ENCODE measurements at places on chromosomes 12 and 14. TPM values are rescaled to one million over a fixed set of nuclear protein-coding genes. Genes with fewer than 3 reads are reported as not detected.

DNA sequence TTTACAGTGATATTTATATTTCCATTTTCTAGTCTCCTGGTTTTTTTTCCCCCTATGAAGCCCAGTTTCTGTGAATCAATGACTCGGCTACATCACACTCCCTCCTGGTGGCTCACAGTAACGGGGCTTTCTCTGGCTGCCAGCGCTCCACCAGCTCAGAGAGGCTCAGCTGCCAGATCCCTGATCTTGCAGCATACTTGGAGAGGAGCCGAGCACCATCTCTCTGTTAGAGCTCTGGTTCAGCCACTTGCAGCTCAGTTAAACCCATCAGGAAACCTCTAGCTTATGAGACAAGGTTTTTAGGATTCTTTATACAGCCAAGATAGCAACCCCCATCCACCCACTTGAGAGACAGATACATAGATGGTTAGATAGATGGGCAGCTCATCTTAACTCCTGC, 74.6 kb downstream of the CIT start:
- DNase-seq: no peak

DNA sequence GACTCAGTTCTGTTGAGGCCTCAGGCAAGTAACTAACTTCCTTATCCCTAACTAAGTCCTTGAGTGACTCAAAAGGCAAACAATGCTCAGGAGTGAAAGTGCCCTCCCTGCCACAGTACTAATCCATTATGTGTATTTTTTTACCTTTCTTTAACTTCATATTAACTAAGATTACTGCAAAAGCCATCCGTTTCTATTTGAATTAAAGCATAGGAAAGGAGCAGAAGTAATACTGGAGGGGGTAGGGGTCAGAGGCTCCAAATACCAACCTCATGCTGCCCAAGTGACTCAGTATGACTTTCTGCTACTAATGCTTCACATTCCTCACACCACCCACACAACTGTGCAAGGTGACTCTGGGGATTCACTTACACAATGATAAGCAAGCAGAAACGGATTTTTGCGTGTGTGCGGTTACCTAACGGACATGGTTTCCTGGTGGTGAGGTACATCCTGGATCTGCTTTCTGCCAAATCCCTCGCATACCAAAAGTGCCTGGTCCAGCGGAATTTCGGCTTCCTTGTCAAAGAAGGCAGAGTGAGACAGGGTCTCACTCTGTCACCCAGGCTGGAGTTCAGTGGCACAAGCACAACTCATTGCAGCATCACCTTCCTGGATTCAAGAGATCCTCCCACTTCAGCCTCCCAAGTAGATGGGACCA, 25.1 kb downstream of the MOK start:
- DNase-seq: peak; percentile 98

The CSAD gene
- 7.8 TPM for polyA plus RNA-seq

The NKX2-8 gene
- 0.05 TPM for polyA plus RNA-seq

The DNAJC22 gene
- polyA plus RNA-seq: 0.03 TPM

GRCh38 chr12:67430708-67431335, 161.7 kb downstream of the CAND1 start:
- no peak for DNase-seq

DNA sequence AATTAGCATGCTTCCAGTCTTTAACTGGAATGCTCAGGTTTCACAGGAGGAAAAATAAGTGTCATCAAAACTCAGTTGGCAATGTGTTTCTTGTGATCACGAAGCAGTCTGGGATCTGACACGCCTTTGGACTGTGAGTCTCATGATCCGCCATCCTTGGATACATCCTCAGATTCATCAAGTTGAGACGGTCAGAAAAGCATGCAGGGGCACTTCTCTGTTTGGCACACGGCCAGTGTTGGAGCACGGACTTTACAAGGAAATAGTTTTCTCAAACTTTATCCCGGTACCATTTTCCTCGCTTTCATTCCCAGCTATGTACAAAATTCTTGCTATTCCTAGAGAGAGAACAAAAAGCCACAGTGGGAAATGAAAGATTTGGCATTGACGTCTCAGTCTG, 88.4 kb upstream of the PARP11 start:
- DNase-seq: no peak

DNA sequence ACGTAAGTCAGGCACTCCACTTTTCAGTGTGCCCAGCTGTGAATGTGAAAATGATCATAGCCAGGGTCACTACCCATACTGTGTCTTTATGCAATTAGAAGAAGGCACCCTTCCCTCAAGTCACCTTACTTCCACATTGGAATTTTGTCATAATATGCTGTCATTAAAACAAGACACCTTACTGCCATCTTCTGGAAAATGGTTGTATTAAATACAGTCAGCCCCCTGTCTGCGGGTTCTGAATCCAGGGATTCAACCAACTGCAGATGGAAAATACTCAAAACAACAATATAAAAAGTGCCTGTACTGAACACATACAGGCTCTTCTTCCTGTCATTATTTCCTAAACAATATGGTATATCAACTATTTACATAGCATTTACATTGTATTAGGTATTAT, 70.2 kb upstream of the TBX5 start:
- DNase-seq: peak; percentile 1

DNA sequence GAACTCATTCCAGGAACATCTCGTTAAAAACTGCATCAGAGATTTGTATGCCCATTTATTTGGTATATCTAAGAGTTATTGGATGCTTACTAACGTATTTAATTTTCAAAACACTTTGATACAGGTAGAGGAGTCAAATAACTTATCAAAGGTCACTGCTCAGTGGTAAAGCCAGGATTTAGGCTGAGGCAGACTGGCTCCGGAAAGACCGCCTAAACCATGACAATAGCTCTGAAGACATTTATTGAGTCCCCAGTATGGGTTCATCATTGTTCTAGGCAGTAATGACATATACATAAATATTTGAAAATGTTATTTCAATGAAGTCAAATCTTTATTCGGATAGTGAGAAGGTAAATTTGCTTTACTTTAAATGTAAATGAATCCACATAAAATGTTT, 30.3 kb downstream of the WBP11 start:
- DNase-seq: no peak

The ABCD2 gene
- polyA plus RNA-seq: 0.05 TPM

DNA sequence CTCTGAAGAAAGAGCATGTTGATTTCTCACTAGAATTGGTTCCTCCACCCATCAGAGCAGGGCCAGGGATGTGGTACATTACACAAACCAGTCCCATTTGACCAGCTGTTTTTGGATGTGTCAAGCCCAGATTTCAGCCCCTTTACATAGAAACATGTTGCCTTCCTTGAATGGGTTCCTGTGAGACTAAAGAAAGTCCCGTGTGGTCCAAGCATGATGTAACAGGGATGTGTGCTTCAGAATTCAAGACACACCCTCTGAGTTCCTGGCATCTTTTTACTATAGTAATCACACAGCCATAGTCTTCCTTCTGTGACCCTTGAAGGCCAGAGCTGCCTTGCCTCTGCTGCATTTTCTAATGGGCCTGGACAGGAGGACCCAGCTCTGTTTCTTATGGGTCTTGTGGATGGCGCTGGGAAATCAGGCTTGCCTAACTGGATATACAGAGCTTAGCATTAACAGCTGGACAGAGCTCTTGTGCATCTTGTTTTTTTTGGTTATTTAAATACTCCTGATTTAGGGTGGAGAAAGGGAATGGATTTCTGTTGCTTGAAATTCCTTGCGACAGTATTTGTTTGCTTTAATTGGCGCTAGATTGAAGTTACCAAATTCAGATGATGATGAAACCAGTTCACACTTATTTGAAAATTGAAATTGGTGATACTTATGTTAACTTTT, 341.0 kb downstream of the ZFP36L1 start:
- DNase-seq: no peak

DNA sequence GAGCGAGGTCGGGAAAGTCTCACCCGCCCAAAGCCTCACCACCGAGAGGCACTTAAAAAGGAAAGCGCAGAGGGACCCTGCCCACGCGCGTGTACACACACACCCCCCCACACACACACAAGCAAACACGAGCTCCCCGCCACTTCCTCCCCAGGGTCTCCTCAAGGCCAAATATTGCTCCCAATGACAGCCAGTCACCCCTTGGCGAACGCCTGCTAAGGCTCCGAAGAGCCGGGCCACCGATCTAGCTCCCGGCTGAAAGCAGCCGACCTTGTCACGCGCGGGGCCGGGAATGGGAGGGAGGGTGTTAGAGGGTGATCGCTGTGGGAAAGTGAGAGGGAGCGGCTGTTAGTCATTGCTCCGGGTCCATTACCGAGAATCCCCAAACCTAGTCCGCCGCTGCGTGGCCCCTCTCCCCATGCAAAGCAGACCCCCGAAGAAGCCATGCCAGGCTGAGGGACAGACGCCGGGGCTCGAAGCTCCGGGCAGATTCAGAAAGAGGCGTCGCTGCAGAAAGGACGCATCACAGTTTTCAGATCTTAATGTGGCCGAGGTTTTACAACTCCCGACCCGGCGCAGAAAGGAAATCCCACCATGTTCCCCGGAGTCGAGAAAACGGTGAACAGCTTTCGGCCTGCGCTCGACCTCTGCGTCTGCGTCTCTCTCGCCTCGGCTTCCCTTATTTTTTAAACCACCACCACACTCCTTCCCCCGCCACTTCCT, 2.6 kb downstream of the BMP4 start:
- DNase-seq: peak; percentile 52

- no peak for DNase-seq
Observed at GRCh38 chr14:37417833-37418232, 177.2 kb downstream of the FOXA1 start.

- DNase-seq: peak; percentile 14
Observed at GRCh38 chr12:62562846-62563245, 96.2 kb downstream of the MON2 start.

- no peak for DNase-seq
Observed at GRCh38 chr12:121717041-121717699, 4.6 kb downstream of the TMEM120B start.

GRCh38 chr12:26680727-26681455, 152.1 kb downstream of the ITPR2 start:
- DNase-seq: peak; percentile 9

The SSPN gene
- 2.4 TPM for polyA plus RNA-seq

The KCNK13 gene
- not detected for polyA plus RNA-seq

The KNTC1 gene
- 18.4 TPM for polyA plus RNA-seq

- peak; percentile 21 for DNase-seq
Observed at GRCh38 chr14:68734231-68734732, 58.6 kb downstream of the ZFP36L1 start.

The YARS2 gene
- polyA plus RNA-seq: 25.6 TPM

GRCh38 chr12:82817368-82817767, 130.7 kb downstream of the TMTC2 start:
- DNase-seq: peak; percentile 43

The GALNT9 gene
- polyA plus RNA-seq: not detected

The CLEC1B gene
- not detected for polyA plus RNA-seq

The IFNG-AS1 gene
- not detected for polyA plus RNA-seq

GRCh38 chr14:75196468-75196867, 20.1 kb upstream of the TMED10 start:
- no peak for DNase-seq

Measured in mammary epithelial cell (primary cell).